ENCODE measurements at places on chromosomes 12 and 14.

DNA sequence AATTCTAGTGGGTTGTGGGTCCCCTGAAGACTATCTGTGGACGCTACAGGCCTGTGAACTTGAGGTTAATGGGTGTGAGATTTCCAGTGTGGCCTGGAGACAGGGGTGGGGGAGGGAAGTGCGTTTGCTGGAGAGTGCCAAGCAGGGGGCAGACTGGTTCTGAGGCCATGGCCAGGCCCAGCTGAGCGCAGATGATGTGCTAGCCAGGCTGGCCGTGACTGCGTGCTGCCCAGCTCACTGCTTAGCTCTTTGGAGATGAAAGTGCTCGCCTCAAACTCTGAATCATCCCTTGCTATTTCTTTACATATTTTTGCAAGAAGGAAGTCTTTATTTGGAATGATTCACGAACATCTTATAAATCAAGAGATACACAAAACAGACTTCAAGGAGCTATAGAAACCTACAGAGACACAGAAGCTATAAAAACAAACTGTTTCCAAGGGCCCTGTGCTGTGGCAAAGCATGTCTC, 75.2 kb upstream of the PLEKHG3 start:
- DNase-seq: peak; percentile 84

GRCh38 chr12:54392485-54393206, 8.1 kb upstream of the ZNF385A start:
- DNase-seq: no peak

GRCh38 chr14:69879175-69880043, at the start of gene SMOC1:
TSS of gene SMOC1 (plus strand) at chr14:69879416. CDS start at chr14:69879679, 263 bp downstream.
- DNase-seq: peak; percentile 94

GRCh38 chr12:119019166-119019565, 37.8 kb downstream of the SRRM4 start:
- DNase-seq: no peak

DNA sequence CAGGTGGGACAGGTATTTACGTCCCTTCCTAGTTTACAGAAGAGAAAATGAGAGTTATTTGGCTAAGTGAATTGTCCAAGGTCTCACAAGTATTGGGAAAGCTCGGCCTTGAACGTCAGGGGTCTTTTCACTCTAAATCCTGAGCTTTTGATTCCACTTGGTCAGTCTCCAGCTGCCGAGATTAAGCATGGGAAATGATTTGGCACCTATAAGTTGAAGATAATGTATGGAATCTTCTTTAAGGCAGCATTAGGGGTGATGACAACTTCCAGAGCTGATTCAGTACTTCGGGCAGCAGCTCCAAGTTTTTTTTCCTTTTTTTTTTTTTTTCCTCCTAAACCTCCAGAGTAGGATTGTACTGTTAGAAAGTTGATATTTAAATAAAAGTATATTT, 722 bp downstream of the FAM234B start:
- peak; percentile 12 for DNase-seq

DNA sequence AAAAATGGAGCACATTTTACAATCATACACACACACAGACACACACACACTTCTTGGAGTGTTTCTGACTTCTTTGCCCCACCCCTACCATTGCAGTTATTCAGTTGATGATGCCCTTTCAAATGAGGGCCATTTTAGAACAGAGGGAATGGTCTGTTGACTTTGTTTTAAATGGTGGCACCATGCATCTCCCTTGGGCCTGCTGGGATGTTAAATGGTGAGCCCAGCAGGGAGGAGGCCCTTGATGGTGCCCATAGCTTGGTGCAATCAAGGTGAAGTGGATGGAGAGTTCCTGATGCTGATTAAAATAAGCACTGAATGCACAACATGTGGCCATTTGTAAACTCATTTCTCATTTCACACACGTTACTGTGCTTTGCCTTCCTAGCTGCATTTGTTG, 13.3 kb downstream of the C12orf75 start:
- DNase-seq: no peak

GRCh38 chr14:67166450-67166853, 22.8 kb upstream of the GARIN2 start:
- DNase-seq: peak; percentile 77

GRCh38 chr12:50314636-50315312, 31.5 kb upstream of the LIMA1 start:
- DNase-seq: peak; percentile 83

DNA sequence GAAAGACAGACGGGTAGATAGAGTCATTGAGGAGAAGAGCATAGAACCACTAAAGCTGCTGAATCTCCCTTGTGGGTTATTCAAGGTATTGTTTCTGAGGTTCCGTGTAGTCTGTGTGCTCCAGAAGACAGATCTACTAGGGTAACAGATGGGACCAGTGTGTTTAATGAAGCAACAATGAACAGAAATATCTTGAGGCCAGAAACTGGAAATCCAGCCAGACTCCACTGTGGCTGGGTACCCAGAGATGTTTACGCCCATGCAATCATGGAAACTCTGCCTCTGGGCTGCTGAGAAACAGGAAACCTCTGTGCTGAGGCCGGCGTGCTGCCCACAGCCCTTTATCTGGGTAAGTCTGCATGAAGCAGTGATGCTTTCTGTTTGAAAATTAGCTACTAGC, 8.3 kb downstream of the PROX2 start:
- DNase-seq: peak; percentile 43

- DNase-seq: peak; percentile 86
Observed at GRCh38 chr12:57983146-57983857, 41.9 kb downstream of the ATP23 start.

GRCh38 chr14:78182722-78183121, 12.5 kb downstream of the NRXN3 start:
- no peak for DNase-seq

- DNase-seq: no peak
Observed at GRCh38 chr12:53751336-53752191, at the start of gene CISTR. TSS of gene CISTR (minus strand) at chr12:53751979.

- DNase-seq: no peak
Observed at GRCh38 chr12:2650261-2651067, 144.3 kb upstream of the FKBP4 start.

DNA sequence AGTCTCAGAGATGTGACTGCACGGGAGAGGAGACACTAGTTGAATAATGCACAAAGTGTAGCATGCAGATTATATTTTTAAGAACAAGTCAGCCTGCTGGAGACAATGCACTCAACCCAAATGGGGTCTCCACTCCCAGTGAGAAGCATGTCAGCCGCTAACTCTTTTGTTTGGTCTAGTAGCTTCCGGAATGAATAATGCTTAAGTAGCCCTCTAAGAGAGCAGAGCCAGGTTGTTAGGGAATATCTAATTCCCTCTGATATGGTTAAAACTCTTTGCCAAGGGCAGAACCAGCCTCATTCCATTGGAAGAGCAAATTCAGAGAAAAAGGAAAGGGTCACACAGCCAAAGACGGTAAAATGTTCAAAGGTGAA, 80.4 kb downstream of the DAD1 start:
- DNase-seq: no peak

- no peak for DNase-seq
Observed at GRCh38 chr14:104334424-104335161, 196.2 kb downstream of the KIF26A start.

- DNase-seq: no peak
Observed at GRCh38 chr12:1643043-1643442, 14.0 kb downstream of the WNT5B start.

- DNase-seq: no peak
Observed at GRCh38 chr12:111730420-111730819, 36.3 kb upstream of the ALDH2 start.

GRCh38 chr12:100959481-100959880, 164.9 kb downstream of the ANO4 start:
- peak; percentile 72 for DNase-seq

DNA sequence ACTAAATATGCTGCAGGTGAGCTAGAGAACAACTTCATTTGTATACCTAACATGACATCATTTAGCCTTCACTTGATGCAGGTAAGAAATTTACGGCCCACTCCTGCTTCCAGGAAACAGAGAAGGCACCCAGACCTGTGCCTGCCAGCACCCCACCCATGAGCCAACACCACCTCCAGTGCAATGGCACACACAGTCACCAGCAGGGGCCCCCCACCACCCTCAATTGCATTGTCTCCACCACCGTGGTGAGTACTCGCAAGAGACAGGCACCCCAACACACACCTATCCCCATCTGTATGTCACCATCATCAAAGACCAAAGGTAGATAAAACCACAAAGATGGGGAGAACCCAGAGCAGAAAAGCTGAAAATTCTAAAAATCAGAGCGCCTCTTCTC, 107.6 kb downstream of the KLHL28 start:
- no peak for DNase-seq

DNA sequence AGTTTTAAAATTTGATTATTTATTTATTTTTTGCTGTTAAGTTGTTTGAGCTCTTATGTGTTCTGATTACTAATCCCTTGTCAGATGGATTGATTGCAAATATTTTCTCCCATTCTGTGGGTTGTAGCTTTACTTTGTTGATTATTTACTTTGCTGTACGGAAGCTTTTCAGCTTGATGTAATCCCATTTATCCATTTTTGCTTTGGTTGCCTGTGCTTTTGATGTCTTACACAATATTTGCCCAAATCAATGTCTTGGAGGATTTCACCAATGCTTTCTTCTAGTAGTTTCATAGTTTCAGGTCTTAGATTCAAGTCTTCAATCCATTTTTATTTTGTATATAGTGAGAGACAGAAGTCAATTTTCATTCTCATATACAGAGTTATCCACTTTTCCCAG, 56.5 kb upstream of the PCNX4 start:
- no peak for DNase-seq
